ENCODE measurements at places on chromosomes 11 and 22.
A peak's percentile ranks its signal among the peaks of the same experiment; 100 is the strongest.

DNA sequence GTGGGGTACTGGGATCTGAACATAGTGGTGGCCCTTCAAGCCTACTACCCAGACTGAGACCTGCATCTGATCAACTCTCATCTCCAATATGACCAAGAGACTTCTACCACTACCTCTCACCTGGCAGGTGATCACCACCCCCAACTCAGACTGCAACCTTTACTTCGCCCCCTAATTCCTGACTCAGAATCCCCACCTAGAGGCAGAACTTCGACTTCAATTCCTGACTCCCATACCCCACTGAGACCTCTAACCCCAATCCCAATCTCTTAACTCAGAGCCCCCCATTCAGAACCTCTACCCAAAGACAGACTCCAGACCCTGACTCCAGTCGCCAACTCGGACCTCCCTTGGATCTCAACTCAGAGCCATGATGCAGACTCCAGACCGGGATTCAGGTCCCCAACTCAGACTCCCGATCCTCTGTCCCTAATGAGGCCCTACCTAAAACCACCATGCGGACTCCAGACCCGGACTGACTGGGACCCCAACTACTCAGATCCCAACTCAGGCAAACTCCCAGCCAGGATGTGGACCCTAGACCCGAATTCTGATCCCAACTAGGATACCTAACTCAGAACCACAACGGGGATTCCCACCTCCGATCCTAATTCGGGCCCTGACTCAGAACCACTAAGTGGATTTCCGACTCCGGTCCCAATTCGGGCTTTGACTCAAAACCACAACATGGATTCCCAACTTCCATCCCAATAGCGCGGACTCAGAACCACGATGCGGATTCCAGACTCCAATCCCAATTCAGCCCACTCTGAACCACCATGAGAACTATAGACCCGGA lies 1.2 kb downstream of the KCNQ1OT1 start:
- H3K4me1 ChIP-seq = no peaks in the 10 kb centered on the region
- H3K27ac ChIP-seq = peak overlapping the region; percentile 30
- no peak for DNase-seq
- H3K27me3 ChIP-seq = no peaks in the 10 kb centered on the region
- peaks cover 19% of the 10 kb centered on the region for H3K36me3 ChIP-seq

- no peak overlapping the region for H3K4me3 ChIP-seq
- no peaks in the 10 kb centered on the region for H3K36me3 ChIP-seq
Measured at GRCh38 chr11:36409152-36409816, 100.8 kb downstream of the TRAF6 start.

DNA sequence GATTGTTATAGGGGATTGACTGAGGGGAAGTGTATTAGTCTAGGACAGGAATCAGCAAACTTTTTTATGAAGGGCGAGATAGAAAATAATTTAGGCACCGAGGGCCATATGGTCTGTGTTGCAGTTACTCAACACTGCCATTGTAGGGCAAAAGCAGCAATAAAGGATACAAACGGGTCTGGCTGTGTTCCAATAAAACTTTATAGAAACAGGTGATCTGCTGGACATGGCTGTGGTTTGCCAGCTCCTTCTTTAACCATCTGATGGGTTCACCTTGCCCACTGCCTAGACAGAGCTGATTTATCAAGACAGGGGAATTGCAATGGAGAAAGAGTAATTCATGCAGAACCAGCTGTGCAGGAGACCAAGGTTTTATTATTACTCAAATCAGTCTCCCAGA lies 20.0 kb downstream of the PRR5L start:
- H3K27ac ChIP-seq = no peak overlapping the region
- H3K36me3 ChIP-seq = no peaks in the 10 kb centered on the region
- DNase-seq = no peak
- H3K4me1 ChIP-seq = peaks cover 31% of the 10 kb centered on the region

DNA sequence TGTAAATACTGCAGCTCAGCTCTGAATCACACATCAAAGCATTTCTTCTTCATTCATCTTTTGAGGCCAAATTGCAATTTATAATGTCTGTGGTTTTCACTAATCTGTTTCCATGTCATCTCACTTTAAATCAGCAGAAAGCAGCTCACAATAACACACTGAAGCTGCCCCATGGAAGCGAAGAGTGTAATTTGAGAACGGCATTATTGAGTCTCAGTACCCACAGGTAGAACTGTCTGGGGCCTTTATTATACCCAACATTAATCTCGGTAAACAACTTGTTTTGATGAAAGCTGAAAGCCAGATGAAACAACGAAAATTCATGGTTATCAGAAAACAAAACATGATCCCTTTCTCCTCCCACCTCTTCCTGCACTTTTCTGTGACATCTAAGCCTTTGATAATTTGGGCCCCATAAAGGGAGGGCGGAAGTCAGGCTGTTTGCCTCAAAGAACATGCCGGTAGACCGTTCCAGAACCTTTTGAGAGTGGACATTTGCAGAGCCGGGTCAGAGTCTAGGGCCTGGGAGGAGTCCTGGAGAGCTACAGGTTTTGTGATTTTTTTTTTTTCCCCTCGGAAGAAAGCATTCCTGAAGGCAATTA lies 68.2 kb upstream of the SESN3 start:
- H3K36me3 ChIP-seq = no peaks in the 10 kb centered on the region
- DNase-seq = no peak
- no peak overlapping the region for H3K4me3 ChIP-seq
- H3K4me1 ChIP-seq = peaks cover 17% of the 10 kb centered on the region
- no peak overlapping the region for H3K27ac ChIP-seq

- H3K4me3 ChIP-seq = no peak overlapping the region
- H3K27ac ChIP-seq = no peak overlapping the region
- H3K27me3 ChIP-seq = no peaks in the 10 kb centered on the region
- H3K36me3 ChIP-seq = peaks cover 9% of the 10 kb centered on the region
- DNase-seq = no peak
Measured at GRCh38 chr11:1076061-1076665, 1.5 kb downstream of the MUC2 start.

- no peak overlapping the region for H3K4me3 ChIP-seq
- peaks cover 4% of the 10 kb centered on the region for H3K36me3 ChIP-seq
- no peak for DNase-seq
- H3K27ac ChIP-seq = no peak overlapping the region
- H3K27me3 ChIP-seq = peaks cover 100% of the 10 kb centered on the region
Measured at GRCh38 chr22:45069925-45070324, 60.1 kb upstream of the PHF21B start.

GRCh38 chr11:15034687-15035267 lies 38.6 kb upstream of the CALCB start:
- DNase-seq = no peak
- no peak overlapping the region for H3K4me3 ChIP-seq
- no peaks in the 10 kb centered on the region for H3K4me1 ChIP-seq

All from Calu3 (cell line).